Stimulated activated CD4-positive, alpha-beta T cell treated with anti-CD3 and anti-CD28 coated beads, TNF-alpha, amount 100 ng/mL, for 4 hours (primary cell): ENCODE measurements at places on chromosomes 1 and 21.

DNA sequence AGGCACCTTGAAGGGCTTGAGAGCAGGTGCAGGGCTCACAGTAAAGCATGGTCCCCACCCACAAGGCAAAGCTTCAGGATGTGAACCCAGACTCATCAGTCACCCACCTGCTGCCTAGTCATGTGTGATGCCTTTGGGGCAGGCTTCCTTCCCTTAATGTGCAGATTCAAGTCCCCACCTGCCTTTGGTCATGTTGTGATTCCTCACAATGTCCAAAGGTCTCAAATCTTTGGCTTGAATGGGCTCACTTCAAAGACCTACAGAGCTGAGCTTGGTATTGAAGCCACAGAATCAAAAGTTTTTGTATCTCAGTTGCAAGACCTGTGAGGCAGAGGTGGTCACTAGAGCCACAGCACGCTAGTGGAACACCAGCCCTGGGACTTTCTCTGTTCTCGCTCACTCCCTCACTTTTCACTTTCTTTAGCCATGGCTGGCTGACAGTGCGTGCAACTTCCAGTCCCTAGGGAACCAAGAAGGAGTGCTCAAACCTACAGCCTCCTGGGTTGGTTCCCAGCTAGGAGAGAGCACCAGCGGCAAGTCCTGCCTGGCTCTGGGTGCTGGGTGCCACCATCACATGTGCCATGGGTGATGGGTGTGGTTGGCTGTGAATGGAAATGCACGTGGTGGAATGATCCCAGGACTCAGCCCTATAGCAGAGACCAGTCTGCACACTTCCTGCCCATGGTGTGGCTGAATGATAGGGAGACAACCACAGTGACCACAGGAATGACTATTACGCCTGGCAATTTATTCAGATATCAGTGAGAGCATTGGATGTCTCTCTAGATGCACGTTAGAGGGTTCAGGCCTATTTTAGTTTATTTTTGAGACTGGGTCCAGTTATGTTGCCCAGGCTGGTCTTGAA is 26.4 kb upstream of the CLIC6 start:
- no peak for DNase-seq

DNA sequence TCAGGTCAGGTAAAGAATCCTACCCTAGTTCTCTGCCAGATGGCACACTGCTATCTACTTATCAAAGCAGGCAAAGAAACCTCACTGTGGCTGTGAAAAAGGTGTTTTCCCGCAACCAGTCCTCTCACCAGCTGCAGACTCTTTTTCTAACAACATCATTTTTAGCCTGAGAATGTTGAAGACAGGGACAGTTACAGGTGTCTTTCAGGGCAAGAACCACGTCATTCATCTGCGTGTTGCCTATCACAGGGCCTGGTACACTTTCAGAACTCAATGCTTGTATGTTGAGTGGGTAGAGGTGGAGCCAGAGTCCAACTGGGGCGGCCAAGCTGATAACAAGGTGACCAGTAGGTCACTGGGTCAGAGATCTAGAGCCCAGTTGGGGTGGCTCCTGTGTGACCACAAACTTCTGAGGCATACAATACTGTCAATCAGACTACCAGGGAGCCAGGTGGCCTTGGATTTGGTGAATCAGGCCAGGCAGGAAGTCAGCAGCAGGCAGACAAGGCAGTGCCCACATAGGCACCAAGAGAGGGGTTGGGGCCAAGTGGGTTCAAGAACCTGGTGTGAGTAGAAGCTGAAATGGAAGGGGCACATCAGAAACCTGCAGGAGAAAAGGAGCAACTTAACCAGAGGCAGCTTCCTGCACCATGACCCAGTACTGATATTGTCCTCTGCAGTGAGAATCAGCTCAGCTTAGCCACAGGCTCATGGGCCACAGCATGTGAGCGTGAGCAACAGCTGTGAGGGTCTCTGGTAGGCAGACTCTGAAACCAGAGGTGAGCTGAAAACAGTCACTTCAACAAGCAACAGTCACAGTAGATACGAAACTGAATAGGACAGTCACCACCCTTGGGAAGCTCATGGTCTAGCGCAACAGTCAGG is 123.6 kb downstream of the DTL start:
- DNase-seq = no peak

- DNase-seq = no peak
Observed at GRCh38 chr1:10814976-10815857, 18.8 kb upstream of the CASZ1 start.

- DNase-seq = no peak
Observed at GRCh38 chr1:16922466-16922865, 735 bp downstream of the CROCC start.

GRCh38 chr1:91578320-91579109 is 77.9 kb downstream of the CDC7 start:
- DNase-seq = no peak

DNA sequence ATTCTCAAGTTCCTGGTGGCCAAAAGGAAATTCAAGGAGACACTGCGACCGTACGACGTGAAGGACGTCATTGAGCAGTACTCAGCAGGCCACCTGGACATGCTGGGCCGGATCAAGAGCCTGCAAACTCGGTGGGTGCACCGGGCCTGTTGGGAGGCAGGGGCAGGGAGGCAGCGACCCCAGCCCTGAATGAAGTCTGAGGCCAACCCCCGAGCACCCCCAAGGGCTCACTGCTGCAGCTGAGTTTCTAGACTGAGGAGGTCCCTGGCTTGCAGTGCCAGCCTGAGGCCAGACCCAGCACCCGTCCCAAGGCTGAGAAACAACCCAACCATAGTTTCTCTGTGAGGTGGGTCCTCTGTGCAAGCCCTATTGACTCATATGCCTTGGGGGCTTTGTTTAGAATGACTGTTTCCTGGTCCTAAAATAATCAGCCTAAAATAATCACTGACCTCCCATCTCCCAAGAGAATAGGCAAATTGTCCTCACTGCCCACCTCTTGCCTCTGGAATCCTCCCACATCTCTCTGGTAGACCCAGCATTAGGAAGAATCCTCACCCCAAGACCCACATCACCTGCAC is 27.1 kb downstream of the CITED4 start:
- DNase-seq = no peak
